A549 treated with Mapracorat at 1 μM for 4 hours (cell line): ENCODE measurements at places on chromosomes 6 and 20. TPM values are rescaled to one million over a fixed set of nuclear protein-coding genes. Genes with fewer than 3 reads are reported as not detected.

The IL17A gene
- total RNA-seq, result not detected in 5 replicates

The MYCT1 gene
- total RNA-seq, result not detected in 5 replicates

The PCSK2 gene
- total RNA-seq, result not detected in 5 replicates

The PRL gene
- not detected in 5 replicates for total RNA-seq

The XKR7 gene
- 0.01 to 0.02 TPM in 2 of 5 replicates, not detected in the others for total RNA-seq

The PXDC1 gene
- total RNA-seq, result 18.1 to 23.8 TPM (median 22.0 TPM) in 5 replicates

The TSPO2 gene
- not detected in 5 replicates for total RNA-seq

The GHRH gene
- total RNA-seq, result not detected in 5 replicates

The AKAP12 gene
- total RNA-seq, result 126 to 197 TPM (median 168 TPM) in 5 replicates

The CST2 gene
- 0.27 to 0.85 TPM (median 0.43 TPM) in 5 replicates for total RNA-seq
